ENCODE measurements at places on chromosomes 3 and 15.

GRCh38 chr3:150786791-150787190 lies 23.8 kb upstream of the SIAH2 start:
- no peak for DNase-seq

DNA sequence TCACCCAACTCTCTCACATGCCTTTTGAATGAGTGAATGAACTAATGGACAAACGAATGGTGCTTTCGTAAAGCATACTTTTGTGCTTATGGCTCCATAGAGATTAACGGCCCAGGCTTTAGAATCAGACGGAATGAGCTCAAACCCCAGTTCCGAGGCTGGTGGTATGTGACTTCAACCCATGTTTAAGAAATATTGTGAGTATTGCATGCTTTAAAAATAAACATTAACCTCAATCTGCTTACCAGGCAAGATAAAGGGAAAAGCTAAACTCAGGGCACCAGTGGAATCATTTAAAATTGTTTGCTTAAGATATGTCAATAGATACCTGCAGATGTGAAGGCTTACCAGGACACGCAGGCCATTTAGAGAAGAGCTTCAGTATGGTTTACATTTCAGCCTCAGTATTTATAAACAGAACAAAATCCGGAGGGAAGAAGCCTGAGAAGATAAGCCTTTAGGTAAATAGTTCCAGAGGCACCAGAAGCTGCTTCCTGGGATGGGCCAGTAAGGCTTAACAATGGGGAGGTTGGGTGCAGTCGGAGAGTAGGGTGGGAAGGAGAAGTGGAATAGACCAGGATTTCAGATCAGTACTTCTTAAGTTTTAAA lies 186.4 kb downstream of the ADAMTS9 start:
- DNase-seq = no peak

GRCh38 chr3:12906141-12906915 lies 65.0 kb upstream of the RPL32 start:
- DNase-seq = no peak

- peak; percentile 52 for DNase-seq
These were observed 184.0 kb upstream of the CNTN6 start for GRCh38 chr3:908839-909238.

DNA sequence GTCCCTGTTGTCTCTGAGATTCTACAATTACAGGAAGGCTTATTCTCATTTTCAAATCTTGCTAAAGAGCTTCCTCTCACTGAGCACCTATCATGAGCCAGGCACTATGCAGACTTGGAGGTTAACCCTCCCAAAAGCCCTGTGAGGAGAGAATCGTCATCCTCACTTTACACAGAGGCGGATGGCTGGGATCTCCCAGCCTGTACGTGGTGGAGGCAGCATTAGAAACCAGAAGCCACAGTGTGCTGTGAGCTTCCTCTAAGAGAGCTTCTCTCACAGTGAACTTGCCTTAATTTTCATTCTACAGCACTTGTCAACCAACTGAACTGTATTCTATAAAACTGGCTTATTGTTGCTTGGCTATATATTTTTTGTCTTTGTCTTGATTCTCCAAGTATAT lies 6.1 kb upstream of the DGKG start:
- DNase-seq = no peak

DNA sequence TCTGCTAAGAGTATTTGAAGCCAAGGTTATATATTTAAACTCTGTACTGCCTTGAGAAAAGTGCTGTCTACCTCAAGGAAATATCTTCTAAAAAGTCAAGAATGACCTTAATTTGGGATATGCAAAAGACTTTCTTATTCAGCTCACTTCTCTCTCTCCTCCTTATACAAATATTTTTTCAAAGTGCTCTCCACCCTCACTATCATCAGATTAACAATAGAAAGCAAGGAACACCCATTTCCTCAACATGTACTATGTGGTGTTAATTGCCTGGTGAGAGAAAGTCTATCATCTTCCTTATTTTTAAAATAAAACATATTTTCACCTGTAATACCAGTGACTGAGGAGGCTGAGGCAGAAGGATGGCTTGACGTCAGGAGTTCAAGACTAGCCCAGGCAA lies 44.4 kb upstream of the RSL24D1 start:
- no peak for DNase-seq

- no peak for DNase-seq
These were observed 4.8 kb upstream of the FSIP1 start for GRCh38 chr15:39787479-39787878.

DNA sequence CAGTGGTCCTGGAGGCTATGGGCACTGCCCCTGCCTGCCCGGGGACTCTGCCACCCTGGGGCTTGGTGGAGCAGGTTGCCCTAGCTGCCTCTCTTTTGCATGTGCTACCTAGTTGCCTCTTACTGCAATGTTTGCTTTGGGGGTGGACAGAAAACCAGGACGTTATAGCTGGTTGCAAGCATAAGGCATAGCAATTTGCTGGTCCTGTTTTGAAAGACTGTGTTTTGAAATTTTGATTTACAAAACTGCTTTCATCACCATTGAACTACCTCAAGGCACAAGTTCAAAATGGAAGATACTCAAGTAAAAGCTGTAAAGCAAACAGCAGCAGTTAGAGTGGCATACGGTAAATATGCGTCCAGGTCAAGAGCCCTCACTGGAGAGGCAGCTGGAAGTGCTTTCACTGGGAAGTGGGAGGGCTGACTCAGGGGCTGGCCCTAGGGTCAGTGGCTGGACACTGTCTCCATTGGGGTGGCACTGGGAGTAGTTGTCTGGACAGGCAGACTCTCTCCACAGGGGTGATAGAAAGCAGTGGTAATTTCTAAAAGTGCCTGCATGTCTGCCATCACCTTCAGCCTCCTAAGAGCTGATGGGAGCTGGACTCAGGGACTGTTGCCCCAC lies 138.1 kb downstream of the CHDH start:
- DNase-seq = no peak

DNA sequence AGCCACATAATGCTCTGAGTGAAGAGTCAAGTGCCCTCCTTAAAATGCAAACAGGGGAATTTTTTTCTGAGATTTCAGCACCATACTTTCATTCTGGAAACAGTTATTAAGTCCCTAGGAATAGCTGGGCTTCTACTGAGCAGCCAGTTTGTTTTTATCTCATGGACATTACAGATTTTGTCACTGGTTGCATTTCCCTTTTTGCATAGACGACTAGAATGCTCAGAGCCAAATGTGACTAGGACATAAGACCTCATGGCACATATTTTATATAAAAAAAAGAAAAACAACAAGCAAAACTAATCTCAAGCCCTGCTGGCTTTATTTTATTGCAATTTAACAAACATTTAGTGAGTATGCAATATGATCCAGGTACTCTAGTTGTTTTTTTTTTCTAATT lies 112.7 kb upstream of the NANOGP8 start:
- DNase-seq = no peak

DNA sequence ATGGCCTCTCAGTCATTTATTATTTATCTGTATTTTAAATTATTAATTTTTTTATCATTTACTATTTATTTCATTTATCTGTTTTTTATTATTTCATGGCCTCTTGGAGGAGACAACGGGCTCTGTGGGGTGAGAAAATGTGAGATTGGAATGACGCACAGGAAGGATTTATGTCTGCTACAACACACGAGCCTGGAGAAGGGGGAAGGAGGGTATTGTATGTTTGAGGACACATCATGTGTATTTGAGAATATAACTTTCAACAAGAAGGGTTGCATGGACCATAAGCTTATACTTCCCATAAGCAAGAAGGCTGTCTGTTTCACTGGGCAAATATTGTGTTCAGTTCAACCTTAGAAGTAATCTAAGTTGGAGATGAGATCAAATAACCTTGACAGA lies 31.7 kb downstream of the LSM3 start:
- no peak for DNase-seq
